ENCODE measurements at places on chromosomes 7 and 10.
A peak's percentile ranks its signal among the peaks of the same experiment; 100 is the strongest.

DNA sequence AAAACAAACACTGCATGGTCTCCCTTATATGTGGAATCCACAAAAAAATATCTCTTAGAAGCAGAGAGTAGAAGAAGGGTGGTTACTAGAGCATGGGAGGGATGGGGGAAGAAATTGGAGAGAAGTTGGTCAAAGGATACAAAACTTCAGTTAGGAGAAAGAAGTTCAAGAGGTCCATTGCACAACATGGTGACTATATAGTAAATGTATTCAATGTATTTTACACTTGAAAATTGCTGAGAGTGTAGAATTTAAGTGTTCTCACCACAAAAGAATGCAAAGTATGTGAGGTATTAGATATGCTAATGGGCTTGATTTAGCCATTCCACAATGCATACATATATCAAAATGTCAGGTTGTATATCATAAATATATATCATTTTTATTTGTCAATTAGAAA lies 232.0 kb upstream of the CELF2 start:
- no peak for DNase-seq

DNA sequence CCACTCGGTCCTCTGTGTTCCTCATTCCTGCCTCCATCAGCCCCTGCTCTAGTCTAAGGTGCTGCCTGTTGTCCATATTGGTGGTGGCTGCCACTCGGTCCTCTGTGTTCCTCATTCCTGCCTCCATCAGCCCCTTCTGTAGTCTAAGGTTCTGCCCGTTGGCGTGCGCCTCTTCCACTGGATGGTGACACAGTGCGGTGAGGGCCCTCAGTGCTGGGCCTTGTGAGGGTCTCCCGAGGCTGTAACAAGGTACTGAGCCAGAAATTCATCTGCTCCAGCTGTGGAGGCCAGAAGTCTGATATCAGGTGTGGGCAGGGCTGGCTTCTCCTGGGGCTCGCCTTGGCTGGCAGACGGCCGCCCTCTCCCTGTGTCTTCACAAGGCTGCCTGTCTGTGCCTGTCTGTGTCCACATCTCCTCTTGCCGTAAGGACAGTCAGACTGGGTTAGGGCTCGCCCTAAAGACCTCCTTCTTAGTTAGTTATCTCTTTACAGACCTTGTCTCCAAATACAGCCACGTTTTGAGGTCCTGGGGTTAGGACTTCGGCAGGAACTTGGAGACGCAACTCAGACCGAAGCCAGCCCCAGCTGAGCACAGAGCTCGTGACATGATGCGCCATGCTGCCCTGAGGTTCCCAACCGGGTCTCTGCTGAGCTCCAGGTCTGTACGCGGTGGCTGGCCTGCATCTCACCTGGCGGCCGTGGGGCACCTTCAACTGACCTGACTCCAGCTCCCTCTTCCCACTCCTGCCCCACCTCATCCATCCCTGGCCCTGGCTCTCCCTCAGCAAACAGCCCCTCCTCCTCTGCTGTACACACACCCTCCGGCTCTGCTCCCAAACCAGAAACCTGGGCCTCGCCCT lies 181.4 kb upstream of the SHH start:
- DNase-seq = no peak

GRCh38 chr10:5977471-5978229 lies at the start of gene IL15RA:
TSS of gene IL15RA (minus strand) at chr10:5977543. CDS start at chr10:5977492, 51 bp downstream.
- peak; percentile 71 for DNase-seq

DNA sequence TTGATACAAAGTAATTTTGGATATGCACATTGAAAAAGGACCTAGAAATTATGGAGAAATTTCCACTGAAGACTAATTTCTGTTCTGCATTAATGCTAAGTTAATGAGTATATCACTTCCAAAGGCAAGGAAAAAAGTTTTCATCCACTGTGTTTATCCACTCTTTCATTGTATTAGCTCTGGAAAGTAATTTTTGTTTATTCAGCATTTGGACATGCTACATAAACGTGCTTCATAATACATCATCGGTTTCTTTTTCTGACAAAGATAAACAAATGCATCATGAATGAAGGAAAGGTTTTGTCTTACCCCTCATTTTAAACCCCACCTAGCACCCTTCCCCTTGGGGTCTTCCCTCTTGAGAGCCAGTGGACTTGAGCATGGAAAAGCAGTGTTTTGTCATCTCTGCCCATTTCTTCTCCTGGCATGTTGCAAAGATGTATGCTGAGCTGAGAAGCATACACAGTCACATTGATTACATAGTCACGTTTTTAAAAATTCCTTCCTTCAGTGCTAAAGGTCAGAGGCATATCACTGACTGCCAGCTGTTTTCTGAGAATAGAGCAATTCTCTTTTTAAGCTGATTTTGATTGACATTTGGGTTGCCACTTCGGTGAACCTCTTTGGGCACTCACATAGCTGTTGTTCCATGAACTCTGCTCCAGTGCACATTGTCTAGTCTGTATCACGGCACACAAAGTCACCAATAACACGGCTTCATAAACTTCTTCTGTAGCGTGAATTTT lies 65.9 kb upstream of the C7orf33 start:
- no peak for DNase-seq

GRCh38 chr7:517774-518629 lies 1.6 kb downstream of the PDGFA start:
- no peak for DNase-seq

- DNase-seq = no peak
Observed at GRCh38 chr7:51279391-51280023, 37.1 kb downstream of the COBL start.

DNA sequence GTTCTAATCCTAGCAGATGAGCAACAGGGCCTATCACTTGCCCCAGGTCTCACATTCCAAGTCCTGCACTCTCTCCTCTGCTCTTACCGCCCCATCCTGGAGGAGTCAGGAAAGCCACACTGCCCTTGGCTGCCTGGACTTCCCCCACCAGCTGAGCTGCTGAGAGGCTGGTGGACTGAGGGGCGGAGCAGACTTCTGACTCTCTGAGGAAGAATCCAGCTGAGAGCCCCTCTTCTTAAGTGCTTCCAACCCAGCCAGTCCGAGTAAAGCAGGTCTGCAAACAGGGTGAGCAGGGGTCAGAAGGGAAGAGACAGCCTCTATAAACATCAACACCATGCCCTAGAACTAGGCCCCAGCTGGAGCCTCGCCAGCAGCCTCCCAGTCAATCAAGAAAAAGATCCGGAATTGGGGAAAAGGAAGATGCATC lies 92.4 kb upstream of the TMEM72 start:
- DNase-seq = no peak

DNA sequence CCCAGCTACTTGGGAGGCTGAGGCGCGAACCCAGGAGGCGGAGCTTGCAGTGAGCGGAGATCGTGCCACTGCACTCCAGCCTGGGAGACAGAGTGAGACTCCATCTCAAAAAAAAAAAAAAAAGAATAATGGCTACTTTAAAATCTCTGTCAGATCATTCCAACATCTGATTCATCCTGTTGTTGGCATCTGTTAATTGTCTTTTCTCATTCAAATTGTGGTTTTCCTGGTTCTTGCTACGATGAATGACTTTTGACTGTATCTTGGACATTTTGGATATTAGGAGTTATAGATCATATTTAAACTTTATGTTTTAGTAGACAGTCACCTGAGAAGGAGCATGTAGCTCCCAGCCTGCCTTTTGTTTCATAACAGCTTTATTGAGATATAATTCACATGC lies 8.5 kb downstream of the TPST1 start:
- no peak for DNase-seq

GRCh38 chr7:143258831-143259230 lies 4.4 kb upstream of the GSTK1 start:
- DNase-seq = no peak

GRCh38 chr7:45007571-45008328 lies 7.7 kb downstream of the CCM2 start:
- no peak for DNase-seq

DNA sequence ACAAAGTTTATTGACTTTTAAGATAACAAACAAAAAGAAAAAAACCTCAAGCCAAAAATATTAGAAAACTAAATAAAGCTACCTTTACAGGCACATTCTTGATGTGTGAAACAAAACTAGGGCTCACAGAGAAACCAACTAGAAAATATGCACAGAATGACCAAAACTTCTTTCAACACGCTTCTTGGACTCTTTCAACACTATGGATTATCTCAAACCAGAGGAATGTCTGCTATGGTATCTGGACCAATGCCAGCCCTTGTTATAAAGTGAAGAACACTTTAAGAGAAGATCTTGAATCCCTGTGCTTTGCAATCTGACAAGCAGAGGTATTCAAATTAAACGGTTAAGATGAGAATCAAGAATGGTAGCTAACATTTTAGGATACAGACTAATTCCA lies 76.6 kb downstream of the DNAJC1 start:
- no peak for DNase-seq

GRCh38 chr10:104322416-104322782 lies 15.9 kb downstream of the ITPRIP start:
- DNase-seq = no peak

- DNase-seq = no peak
Observed at GRCh38 chr7:46389146-46389545, 468.1 kb upstream of the IGFBP3 start.

GRCh38 chr10:130742941-130743675 lies 568.4 kb downstream of the TCERG1L start:
- no peak for DNase-seq

- DNase-seq = no peak
Observed at GRCh38 chr7:32037650-32038198, 32.5 kb downstream of the PDE1C start.

DNA sequence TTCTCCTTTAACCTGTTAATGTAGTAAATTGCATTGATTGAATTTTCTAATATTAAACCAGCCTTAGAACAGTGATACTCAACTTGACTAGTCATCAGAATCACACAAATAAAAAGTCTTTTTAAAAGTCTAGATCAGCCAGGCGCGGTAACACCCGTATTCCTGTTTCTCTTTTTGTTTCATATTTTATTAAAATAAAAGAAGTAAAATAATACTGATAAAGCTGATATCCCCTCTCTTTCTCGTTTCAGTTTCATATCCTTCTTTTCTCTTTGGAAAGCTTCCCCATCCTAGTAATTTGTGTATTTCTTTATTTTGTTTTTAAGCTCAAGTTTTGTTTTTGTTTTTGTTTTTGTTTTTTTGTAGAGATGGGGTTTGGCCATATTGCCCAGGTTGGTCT lies 9.3 kb downstream of the SMO start:
- no peak for DNase-seq

DNA sequence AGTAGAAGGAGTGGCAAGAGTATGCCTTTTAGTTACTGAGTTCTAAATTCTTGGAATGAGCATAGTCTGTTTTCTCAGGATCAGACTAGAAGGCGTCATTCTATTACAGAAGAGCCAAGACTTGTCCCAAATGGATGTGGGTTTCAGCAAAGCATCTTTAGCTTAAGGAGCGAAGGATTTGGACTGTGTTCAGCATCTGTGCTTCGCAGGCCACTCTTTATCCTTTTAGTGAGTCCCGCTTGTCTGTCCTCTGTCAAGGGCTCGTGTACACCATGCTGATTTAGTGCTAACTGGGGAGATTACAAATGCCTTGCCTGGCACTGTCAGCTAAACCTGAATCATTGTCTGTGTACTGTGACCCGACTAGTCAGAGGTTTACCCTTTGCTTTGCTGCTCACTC lies 465.7 kb downstream of the AUTS2 start:
- DNase-seq = no peak

- peak; percentile 84 for DNase-seq
Observed at GRCh38 chr7:2558629-2559282, at the start of gene IQCE. TSS of gene IQCE (plus strand) at chr7:2558979. CDS start at chr7:2559182, 203 bp downstream.

DNA sequence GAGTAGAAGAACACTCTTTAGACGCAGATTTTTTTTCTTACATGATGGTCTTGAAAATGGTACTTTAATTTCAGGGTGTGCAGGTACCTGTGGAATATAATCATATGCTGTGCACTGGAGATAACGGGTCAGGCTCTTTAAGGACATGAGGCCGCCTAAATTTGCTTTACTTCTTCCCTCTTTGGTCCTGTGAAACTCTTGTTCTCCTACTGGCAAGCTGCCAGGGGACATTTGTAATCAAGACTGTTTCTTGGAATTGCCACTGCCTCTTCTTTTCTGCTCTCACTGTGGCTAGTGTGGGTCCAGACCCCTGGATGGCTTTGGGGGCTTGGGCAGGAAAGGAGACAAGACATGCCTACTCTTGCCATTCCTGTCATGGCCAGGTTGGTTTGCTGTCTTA lies 146.0 kb downstream of the SND1 start:
- DNase-seq = no peak
